ENCODE measurements at places on chromosomes 7 and 10.

GRCh38 chr7:127447326-127447945, 54.9 kb upstream of the ZNF800 start:
- no peak for DNase-seq

DNA sequence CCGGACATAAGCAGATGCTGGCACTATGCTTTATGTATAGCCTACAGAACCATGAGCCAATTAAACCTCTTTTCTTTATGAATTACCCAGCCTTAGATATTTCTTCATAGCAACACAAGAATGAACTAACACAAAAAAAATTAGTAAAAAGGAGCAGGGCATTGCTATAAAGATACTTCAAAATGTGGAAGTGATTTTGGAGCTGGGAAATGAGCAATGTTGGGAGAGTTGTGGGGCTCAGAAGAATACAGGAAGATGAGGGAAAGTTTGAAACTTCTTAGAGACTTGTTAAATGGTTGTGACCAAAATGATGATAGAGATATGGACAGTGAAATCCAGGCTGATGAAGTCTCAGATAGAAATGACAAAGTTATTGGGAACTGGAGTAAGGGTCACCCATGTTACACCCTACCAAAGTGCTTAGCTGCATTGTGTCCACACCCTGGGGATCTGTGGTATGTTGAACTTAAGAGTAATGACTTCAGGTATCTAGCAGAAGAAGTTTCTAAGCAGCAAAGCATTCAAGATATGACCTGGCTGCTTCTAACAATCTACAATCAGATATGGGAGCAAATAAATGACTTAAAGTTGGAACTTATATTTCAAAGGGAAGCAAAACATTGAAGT, 24.2 kb downstream of the PNLIPRP3 start:
- no peak for DNase-seq

GRCh38 chr10:31239961-31240360, 79.1 kb upstream of the ZEB1 start:
- DNase-seq = no peak

DNA sequence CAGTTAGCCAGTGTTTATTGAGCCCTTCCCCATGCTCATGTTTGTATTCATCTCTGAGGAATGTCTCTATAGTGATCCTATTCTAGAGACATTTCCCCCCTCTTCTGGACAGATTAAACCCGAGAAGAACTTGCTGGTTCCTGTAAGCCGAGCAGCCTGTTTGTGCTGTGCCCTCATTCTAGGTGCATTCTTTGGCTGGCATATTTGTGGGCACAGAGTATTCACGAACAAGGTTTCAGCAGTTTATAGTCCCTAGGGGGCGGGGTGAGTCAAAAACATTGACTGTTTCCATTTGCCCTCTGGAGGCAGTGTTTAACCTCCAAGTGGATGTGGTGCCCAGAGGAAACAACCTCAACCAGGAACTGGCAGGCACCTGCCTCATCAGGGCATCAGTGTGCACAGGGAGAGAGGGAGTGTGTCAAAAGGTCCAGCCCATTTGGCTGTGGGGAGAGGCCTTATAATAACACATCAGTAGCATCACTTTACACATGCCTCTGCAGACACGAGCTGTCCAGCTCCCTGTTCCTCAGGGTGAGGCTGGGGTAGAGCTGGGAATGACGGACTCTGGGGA, 273.3 kb upstream of the LRGUK start:
- DNase-seq = peak; percentile 34
